Central memory CD8-positive, alpha-beta T cell (primary cell): ENCODE measurements at places on chromosomes 1 and 21.
A peak's percentile ranks its signal among the peaks of the same experiment; 100 is the strongest.

DNA sequence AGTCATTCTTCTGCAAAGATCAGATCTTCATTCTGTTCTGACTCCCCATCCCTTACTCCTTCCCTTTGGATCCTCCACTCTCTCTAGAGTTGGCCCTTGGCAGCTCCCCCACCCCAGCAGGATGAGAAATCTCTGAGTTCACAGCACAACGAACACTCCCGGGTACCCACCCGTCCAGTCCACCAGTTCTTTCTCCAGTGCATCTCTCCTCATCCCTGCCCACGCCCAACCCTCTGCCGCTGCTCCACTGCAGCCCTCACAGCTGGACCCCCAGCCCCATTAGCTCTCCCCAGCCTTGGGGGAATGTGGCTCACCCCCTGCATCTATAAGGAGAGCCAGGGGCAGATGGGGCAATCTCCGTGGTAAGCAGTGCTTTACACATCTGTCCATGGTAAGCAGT is 125.7 kb downstream of the MATN1 start:
- no peak for DNase-seq

- DNase-seq = no peak
These were observed 371.6 kb upstream of the RUNX1 start for GRCh38 chr21:35420656-35421055.

DNA sequence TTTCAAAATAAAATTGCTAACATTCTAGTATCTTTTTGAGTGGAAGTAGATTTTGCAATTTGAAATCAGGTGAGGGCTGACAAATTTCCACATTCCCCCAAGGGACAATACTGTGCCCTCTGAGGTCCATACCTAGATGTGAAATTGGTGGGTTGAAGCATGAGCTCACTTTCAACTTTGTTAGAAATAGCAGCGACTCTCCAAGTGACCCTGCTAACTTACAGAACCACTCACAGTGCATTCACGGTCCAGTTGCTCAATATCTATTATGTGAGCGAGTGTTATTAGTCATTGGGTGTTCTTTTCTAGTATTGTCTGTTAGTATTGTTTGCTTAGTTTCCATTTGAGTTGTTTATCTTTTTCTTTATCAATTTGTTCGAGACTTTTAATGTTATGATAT is 53.6 kb upstream of the ASB17 start:
- DNase-seq = no peak

GRCh38 chr1:16724718-16725438 is 15.4 kb upstream of the RNU1-4 start:
- DNase-seq = peak; percentile 30

DNA sequence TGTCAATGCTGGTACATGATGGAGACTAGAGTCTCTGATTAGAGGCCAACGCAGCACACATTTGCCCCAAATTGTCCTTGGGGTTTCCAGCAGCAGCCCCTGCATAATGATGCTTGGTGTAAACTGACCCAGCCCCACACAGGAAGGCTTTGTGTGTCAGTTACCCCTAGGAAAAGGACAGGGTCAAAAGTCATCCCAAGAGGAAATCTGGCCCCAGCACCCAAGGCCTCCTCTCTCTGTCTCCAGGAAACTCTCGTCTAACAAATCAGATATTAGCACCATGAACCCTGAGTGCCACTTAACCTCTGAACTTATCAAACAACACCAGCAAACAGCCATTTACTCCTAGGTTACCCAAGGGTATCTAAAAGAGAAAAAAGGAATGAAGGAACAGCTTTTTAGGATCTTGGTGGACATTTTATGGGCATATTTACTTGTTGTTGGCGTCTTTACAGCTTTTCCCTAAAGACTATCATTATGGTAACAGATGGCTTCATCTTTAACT is 84.5 kb downstream of the PSMG1 start:
- DNase-seq = no peak

DNA sequence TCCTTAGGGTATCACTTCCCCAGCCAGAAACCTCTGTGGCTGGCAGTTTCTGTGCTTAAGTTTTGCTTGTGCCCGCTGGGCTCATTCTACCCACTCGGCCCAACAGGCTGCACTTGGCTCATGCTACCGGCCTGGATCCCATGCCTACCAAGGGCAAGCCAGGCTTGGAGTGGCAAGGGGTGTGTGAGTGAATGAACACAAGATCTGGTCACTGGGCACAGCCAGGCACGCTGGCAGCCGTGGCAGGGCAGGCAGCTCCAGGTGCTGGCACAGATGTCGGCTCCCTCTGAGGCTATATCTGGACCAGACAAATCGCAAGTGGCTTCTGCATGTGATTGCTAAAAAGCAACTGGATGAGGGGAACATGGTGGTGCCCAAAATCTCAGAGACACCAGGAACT is 740.5 kb upstream of the B3GALT2 start:
- DNase-seq = no peak

GRCh38 chr21:38289705-38290485 is 33.1 kb downstream of the KCNJ15 start:
- DNase-seq = no peak

DNA sequence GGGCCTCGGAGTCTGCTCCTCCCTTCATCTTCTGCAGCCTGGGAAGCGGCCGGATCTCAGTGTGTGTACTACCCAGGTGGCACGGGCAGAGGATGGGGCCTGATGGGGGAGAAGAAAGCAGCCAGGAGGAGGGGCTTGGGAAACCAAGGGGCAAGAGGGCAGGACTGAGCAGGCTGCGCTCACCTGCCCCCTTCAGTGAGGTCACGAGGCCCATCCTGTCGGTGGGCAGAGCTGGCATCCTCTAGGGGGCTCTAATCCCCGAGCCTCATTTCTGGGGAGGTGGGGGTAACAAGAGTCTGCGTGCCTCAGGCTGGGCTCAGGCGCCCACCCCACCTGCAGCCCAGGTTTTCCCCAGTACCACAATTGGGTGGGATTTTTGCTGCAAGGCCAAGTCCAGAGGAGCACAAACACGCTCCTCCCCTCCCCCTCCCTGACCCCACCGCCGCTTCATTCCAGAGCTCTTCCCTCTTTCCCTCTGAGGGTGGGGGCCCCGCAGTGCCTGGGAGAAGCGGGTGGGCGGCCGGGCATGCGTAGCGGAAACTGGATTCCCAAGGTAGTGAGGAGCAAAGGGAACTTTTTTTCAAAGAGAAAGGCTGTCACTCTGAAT is 1.8 kb upstream of the WNT3A start:
- DNase-seq = no peak

GRCh38 chr1:5909576-5910275 is 82.5 kb downstream of the NPHP4 start:
- DNase-seq = no peak

- no peak for DNase-seq
These were observed 578.5 kb downstream of the USP25 start for GRCh38 chr21:16308269-16308668.

DNA sequence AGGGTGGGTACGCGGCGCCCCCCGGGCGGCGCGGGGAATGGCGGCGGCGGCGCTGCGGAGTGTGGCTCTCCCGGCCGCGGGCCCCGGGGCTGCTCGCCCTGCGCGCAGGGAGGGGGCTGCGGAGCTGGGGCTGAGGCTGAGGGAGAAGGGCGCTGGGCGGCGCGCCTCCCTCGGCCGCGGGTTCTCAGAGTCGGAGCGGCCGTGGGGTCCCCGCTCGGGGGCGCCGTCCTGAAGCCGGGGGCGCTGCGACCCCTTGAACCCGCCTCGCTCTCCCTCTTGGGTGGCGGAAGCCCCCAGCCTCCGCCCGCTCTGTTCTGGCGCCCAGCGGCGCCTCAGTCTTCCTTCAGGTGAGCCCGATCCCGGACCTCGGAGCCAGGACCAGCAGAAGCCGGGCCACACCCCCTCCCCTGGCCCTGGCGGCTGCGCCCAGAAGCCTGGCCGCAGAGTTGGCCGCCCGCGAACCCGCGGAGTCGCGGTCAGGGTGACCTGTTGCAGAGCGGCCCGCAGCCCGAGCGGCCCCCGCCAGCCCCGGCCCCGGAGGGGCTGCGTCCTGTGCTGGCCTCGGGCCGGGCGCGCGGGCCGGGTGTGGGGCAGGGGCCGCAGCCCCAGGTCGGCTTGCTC is 532 bp downstream of the RALGPS2 start:
- no peak for DNase-seq

DNA sequence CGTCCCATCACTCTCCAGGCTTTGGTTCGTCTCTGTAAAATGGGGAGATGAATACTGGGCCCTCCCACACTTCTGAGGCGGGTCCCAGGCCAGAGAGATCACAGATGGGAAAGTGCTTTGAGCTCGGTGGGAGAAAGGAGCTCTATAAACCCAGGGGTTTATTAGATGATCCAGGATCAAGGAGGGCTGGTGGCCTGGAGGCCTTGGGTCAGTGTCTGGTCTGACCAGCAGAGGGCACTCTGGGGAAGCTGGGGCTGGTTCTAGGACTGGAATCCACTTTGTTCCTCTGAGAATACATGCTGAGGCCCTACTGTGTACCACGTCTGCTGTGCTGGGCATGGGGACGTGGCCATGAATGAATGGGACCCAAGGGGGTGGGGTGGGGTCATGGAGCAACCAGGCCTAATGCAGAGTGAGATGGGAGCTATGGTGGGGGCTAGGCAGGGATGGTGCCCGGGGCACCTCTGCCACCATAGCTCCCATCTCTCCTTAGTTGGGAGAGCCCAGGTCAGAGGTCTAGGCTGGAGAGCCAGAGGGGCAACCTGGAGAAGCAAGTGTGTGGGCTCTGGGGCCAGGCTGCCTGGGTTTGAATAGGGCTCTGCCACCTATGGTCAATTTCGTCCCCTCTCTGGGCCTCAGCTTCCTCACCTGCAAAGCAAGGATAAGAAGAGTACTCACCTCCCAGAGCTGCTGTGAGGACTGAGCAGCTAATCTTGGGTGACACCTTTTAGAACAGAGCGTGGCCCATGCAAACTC is 9.0 kb upstream of the FAM131C start:
- peak; percentile 54 for DNase-seq

DNA sequence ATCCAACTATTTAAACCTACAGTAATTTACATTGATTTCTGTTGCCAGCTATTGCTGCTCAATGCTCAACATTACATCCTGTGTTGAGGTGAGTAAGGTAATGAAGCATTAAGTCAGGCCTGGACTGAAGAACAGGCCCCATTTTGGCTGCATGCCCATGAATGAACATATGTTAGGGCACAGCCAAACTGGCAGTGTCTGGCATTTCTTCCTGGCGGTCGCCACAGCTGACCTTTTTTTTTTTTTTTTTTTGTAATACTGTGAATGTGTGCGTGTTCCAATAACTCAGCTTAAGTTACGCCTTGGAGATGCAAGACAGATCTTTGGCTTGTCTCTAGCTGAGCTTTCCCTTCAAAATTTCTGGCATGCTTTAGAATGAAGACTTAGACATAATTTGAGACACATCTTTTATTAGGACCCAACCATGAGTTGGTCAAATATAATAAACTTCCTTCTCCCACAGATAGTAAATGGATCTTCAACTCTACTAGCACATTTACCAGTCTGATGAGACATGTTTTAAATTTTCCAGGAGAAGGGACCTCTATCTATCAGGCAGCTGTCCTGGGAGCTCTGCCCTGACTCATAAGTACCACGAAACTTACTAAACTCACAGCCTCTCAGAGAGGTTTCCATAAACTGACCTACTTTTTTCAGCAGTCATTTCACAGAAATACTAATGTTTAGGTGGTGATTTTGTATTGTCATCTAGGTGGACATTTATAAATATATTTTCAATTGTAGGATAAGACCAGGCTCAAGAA is 341.1 kb upstream of the RUNX1 start:
- DNase-seq = no peak

DNA sequence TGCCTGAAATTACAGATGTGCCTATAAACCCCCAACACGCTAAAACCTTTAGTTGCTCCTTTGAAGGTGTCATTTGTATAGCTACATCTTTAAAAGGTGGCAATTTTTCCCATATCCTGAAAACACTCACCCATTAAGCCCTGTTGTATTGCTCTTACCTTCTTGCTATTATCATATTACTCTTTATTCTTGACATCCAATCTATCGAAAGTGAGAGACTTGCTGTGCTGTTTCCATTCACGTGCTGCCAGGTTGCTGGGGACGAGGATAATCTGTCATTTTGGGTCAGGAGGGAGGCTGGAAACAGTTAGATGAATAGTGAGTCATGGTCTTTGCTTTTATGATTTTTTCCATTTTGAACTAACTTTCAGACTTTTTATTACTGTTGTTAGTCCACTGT is 213.0 kb upstream of the PRMT6 start:
- no peak for DNase-seq

GRCh38 chr1:41576620-41577019 is 92.1 kb upstream of the EDN2 start:
- DNase-seq = no peak

- DNase-seq = no peak
These were observed 23.4 kb downstream of the SYT11 start for GRCh38 chr1:155882766-155883165.

DNA sequence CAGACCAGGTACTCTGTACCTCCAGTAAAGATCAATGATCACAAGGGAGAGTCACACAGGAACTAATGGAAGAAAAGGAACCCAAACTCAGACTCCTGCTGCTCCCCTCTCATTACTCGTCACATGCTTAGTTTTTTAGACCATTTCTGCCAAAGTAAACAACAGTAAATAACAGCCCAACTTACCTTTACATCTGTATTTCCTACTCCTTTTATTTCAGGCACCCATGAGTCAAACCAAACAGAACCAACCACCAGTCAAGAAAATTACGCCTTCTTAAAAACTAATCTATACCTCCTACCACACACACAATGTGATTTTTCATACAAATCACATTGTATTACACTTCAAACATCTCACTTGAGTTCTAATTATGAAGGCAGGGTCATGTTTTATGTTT is 61.4 kb upstream of the HTR1D start:
- DNase-seq = no peak

DNA sequence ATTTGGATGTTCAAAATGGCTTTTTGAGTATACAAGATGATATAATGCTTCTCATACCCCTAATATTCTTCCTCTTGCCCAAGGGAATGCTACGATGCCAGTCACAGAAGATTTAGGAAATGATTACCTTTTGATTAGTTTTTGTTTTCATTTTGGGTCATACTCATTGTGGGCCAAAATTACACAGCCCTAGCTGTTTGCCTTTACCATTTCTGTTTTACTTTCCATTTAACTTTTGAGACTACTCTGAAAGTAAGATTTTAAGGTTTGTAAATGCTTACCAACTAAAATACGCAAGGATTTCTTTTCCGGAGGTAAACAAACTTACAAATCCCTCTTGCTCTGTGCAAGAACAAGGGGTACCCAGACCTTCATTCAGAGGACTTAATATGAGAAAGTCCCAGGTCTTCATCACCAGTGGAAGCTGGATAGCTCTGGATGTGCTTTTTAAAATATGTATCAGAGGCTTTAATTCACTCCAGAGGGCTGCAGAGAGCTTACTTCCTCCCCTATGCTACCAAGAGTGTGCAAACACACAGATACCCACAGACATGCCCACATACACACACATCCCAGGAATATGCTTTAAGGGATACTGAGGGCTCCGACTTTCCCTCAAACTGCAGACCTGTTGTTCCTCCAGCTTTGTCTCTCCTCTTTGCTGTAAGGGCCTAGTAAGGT is 631.4 kb downstream of the SMYD3 start:
- DNase-seq = no peak

DNA sequence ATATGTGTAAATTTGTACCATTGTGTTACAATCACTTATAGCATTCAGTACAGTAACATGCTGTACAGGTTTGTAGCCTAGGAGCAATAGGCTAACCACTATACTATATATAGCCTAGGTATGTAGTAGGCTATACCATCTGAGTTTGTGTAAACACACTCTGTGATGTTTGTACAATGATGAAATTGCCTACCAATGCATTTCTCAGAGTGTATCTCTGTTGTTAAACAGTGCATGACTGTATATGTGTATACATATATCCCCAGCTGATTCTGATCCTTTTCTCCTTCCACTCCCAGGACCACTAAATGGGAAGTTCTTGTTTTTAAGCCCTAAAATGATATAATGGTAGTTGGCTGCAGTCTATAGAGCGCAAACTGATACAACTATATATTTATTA is 7.8 kb downstream of the GNPAT start:
- no peak for DNase-seq
